ENCODE measurements at places on chromosomes 12 and 14. TPM values are rescaled to one million over a fixed set of nuclear protein-coding genes. Genes with fewer than 3 reads are reported as not detected.

Gene PGF
- total RNA-seq = 10.5 TPM

Gene LRIG3
- total RNA-seq = 57.9 TPM

Gene TAS2R46
- total RNA-seq = 0.41 TPM

Gene SDR9C7
- not detected for total RNA-seq

Gene P2RX2
- total RNA-seq = not detected

Gene OAS3
- total RNA-seq = 26.4 TPM

Gene PDE6H
- not detected for total RNA-seq

Gene LBHD2
- not detected for total RNA-seq

Gene RHEBL1
- 3.8 TPM for total RNA-seq

Gene TMEM253
- total RNA-seq = not detected

Gene SDSL
- 9.1 TPM for total RNA-seq

Gene KRT74
- not detected for total RNA-seq

Gene KRT3
- total RNA-seq = not detected

Gene NPFF
- total RNA-seq = 3.0 TPM

Gene YARS2
- 51.3 TPM for total RNA-seq

Gene NTF3
- not detected for total RNA-seq

Gene KRT80
- total RNA-seq = 19.4 TPM

Gene NCOR2
- 113 TPM for total RNA-seq

Gene C12orf50
- not detected for total RNA-seq

Gene FGF23
- not detected for total RNA-seq

Gene STXBP6
- total RNA-seq = 0.38 TPM

Gene CISTR
- total RNA-seq = not detected

Gene OR6C75
- not detected for total RNA-seq

Gene RERG
- 1.6 TPM for total RNA-seq

Gene GLS2
- 3.3 TPM for total RNA-seq

Gene ALDH1L2
- 15.0 TPM for total RNA-seq

Gene MAP3K9
- 12.0 TPM for total RNA-seq

Gene SYCP3
- not detected for total RNA-seq

Gene HSPB8
- total RNA-seq = 43.3 TPM

Gene PAX9
- total RNA-seq = not detected

Gene CLEC1B
- not detected for total RNA-seq

Gene SIX4
- total RNA-seq = 11.7 TPM

Gene CBLN3
- total RNA-seq = 0.34 TPM

Gene FCF1
- total RNA-seq = 44.4 TPM

Gene E2F7
- 34.2 TPM for total RNA-seq

Gene P2RX7
- 0.96 TPM for total RNA-seq
